ENCODE measurements at places on chromosomes 5 and 9.
A peak's percentile ranks its signal among the peaks of the same experiment; 100 is the strongest.

GRCh38 chr9:126160067-126160853 is 166.4 kb upstream of the MVB12B start:
- DNase-seq, result no peak

GRCh38 chr5:95878417-95879323 is 56.1 kb upstream of the GLRX start:
- no peak for DNase-seq

DNA sequence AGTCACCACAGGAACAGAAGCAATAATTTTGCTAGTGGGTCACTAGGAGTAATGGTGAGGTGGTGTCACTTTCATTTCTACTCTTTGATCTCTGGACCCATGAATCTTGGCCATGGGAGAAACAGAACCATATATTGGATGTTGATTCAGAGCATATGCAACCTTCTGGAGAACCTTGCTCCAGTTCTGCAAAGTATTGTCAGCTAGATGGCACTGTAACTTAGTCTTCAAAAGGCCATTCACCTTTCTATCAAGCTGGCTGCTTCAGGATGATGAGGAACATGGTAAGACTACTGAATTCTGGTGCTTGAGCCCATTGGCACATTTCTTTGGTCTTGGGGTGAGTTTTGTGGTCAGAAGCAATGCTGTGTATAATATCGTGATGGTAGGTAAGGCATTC is 129.1 kb upstream of the FBN2 start:
- no peak for DNase-seq

- no peak for DNase-seq
Observed at GRCh38 chr9:72911816-72912215, 41.0 kb downstream of the ALDH1A1 start.

DNA sequence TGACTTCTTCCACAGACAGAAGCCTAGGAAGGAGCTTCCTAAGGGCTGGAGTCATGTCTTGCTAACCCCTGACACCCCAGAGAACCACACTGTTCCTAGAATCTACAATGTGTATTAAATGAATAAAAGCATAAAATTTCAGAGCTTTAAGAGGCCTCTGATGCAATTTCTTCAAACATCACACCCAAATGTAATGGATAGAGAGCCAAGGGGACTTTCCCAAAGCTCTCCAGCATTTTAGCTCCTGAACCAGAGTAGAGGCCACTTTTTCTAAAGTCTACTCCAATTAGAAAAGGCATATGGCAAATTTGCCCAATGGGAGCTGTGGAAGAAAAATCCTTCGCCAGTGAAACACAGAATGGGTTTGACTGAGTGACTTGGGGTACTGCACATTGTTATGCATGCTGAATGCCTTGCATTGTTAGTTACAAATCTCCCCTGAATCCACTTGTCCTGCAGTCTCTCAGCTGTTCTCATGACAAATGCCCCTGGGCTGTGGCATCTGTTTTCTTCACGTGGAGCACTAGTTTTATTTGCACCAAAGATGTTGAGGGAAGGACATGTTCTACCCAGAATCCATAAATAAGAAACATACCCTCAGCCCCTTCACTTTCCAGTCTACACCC is 334.0 kb downstream of the ASTN2 start:
- no peak for DNase-seq

- DNase-seq, result no peak
Observed at GRCh38 chr9:125608489-125609224, 98.4 kb downstream of the MAPKAP1 start.

GRCh38 chr5:158303275-158303674 is 444.3 kb upstream of the CLINT1 start:
- no peak for DNase-seq

DNA sequence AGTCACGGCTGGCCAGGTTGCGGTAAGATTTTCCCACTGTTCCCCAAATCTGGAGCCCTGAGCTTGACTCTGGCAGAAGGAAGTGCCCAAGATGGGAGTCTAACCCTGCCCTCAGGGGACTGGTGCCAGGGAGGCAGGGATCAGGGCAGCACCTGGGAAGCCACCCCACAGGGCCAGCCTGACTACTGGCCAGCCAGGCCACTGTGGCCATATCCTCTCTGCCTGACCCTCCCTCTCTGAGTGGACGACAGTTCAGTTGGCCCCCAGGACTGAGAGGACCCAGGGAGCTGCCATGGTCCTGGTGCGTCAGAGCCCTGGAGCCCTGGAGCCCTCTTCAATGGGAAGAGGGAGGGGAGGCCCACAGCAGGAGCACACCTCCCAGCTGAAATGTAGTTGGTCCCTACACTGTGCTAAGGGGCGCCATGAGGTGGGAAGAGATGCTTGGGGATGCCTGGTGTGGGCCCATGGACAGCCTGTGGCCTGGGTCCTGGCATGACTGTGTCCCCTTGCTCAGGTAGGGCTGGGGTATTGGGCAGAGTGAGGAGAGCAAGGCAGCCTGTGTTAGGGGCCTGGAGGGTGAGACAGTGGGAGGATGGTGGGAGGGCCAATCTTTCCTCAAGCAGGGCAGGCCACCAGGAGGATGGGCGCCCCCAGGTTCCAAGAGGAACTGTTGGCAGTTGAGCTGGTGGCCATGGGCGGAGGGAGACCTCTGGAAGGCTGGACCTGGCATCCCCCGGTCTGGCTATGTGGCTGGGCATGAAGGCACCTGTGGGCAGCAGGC is 81.1 kb downstream of the PHF2 start:
- no peak for DNase-seq

- no peak for DNase-seq
Observed at GRCh38 chr5:172509405-172509781, 55.1 kb upstream of the SH3PXD2B start.

DNA sequence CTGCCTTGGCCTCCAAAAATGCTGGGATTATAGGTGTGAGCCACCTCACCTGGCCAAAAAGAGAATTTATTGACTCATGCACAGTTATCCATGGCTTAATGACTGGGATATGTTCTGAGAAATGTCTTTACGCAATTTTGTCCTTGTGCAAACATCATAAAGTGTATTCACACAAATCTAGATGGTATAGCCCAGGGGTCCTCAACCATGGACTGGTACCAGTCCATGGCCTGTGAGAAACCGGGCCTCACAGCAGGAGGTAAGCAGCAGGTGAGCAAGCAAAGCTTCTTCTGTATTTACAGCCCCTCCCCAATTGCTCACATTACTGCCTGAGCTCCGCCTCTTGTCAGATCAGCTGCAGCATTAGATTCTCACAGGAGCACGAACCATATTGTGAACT is 12.4 kb upstream of the SIL1 start:
- DNase-seq, result no peak

GRCh38 chr9:76817489-76817888 is 53.3 kb downstream of the PCA3 start:
- DNase-seq, result no peak

DNA sequence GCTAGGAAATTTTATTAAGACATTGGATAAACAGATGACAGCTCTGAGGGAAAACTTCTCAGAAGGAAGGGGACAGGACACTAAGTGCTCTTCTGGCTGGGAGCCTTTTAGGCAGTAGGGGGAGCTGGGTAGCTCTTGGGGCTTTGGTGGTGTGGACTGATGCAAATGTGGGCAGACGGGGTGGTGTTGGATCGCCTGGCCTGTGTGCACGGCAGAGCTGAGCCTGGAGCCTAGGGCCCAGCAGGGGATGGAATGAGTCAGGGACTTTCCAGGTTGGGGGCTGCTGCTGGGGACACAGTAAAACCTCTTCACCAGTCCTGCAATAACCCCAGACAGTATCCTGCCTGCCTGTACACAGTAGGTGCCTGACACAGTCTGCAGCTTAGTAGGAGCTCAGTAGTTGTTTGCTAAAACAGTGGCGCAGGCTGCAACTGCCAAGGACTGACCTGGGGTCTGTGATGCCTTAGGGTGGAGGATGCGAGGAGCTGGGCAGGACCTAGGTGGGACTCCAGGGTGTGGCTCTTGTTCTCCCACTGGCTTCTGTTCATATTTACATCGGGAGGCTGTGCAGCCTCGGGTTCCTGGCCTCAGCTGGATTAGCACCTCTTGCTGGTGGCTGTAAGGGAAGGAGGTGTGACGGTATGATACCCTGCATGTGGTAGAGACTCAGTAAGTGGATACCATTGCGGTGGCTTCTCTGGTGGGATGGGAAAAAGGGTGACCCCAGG is 83.8 kb downstream of the DAB2IP start:
- DNase-seq, result peak; percentile 36

GRCh38 chr5:143679777-143680176 is 132.2 kb upstream of the HMHB1 start:
- DNase-seq, result no peak

GRCh38 chr5:32088214-32088613 is 85.9 kb downstream of the GOLPH3 start:
- DNase-seq, result no peak

DNA sequence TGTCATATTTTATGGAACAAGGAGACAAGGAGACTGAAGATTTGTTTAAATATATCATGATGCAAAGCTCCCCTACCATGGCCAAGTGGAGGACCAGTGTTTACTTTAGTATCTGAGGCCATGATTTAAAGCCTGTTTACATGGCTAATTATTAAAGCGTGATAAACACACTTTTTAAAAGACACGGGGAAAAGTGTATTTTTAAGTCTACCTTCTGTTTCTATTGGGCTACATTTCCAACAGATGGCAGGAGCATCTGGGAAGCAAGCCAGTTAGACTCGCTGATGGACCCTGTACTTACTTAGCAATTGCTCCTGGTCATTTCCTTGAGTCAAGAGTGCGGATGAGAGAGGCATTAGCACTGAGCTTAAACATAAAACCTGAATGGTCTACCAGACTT is 480.3 kb upstream of the SEMA6A start:
- no peak for DNase-seq

- no peak for DNase-seq
Observed at GRCh38 chr5:76050134-76050533, 33.0 kb upstream of the SV2C start.

GRCh38 chr5:98714710-98715288 is 58.7 kb upstream of the RGMB start:
- no peak for DNase-seq

GRCh38 chr9:124477648-124478285 is 27.5 kb downstream of the ADGRD2 start:
- DNase-seq, result no peak

DNA sequence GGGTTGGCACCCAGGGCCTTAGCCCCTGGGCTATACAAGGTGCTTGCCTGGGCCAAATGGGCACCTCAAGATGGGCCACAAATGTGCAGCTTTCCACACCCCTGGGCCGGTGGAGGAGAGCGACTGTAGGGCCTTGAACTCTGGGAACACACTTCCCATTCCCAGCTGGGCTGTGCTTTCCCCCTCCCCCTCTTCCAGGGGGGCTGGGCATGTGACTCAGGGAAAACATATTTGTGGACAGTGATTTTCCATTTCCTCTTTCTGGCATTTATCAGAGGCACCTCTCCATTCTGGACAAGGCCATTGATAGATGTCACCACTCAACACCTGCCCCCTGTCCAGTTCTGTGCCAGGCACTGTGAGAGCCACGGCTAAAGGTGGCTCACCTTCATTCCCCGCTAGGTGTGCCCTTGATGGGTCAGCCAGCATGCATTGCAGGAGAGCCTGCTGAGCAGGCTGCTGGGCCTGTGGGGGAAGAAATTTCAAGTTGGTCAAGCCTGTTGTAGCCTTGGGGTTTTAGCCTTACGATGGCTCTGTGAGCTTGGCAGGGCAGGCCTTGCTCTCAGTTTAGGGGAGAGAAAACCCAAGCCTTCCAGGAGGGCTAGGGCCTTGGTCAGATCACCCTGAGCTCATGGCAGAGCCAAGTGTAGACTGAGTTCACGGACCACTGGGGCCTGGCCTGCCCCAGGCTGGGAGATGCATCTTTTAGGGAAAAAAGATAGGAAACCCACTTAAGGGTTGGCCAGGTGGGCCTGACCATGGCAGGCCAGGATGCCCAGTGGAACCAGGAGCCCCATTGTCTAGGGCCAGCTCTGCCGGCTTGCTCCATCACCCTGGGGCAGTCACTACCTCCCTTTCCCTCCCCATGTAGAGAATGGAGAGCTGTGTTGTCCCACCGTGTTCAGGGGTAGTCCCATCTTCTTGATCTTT is 113.9 kb downstream of the DAB2IP start:
- peak; percentile 21 for DNase-seq

GRCh38 chr9:38284588-38285051 is 107.9 kb upstream of the ALDH1B1 start:
- no peak for DNase-seq

DNA sequence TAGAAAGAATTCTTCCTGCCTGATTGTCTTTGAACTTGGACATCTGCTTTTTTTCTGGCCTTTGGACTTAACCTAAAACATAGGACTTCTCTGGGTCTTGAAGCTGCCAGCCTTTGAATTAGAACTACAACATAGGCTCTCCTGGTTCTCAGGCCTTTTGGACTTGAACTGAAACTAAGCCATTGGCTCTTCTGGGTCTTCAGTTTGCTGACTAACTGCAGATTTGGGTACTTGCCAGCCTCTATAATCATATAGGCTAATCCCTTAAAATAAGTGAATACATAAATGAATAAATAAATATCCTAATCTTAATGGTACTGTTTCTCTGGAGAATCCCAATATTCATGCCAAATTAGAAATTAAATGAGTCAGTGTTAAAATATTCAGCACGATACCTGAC is 473.4 kb upstream of the PAPPA start:
- DNase-seq, result no peak

DNA sequence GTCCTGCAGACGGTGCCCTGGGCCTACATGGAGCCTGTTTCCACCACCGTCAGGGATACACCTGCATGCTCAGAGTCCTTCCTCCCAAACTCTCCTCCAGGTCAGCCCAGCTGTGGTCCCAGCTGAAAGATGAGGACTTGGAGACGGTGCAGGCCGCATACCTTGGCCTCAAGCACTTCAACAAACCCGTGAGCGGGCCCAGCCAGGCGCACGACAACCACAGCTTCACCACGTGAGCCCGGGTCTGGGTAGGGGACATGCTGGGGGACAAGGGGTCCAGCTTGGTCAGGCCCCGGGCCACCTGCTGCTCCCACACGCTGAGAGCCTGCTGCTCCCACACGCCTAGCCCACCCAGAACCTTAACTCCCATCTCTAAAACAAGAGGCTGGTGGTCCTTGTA is 16.6 kb upstream of the CARD19 start:
- DNase-seq, result no peak

DNA sequence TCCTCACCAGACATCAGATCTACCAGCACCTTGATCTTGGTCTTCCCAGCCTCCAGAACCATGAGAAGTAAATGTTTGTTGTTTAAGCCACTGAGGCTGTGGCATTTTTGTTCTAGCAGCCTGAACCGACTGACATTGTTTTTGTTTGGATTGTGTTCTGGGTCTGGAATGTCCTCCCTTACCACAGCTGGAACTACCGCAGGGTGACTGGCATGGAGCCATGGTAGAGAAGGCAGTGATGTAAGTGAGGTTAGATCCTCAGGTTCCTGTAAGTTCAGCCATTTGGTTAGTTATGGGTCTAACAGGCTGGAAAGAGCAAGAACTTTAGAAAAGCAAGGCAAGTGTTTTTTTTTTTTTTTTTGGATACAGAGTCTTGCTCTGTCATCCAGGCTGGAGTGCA is 209.3 kb downstream of the DAB2IP start:
- DNase-seq, result no peak

GRCh38 chr9:130268521-130269211 is 3.1 kb downstream of the HMCN2 start:
- peak; percentile 78 for DNase-seq

DNA sequence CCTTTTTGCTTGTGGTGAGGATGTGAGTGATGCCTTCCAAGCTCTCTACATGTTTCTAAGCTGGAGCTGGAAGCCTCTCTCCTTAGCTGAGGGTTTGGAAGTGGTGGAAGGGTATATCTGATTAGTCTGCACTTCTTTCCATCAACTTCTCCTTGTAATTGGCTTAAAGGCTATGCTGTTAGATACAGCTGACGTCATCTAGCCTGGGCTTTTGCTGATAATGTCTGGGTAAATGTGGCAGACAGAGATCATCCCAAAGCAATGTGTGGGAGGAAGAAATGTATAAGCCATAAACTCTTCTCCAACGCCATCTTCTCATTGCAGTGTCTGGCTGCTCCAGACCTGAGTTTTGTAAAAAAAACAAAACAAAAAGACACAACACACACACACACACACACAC is 29.3 kb downstream of the ZNF354C start:
- DNase-seq, result no peak
